ENCODE measurements at places on chromosomes 6 and 20.

- DNase-seq = no peak
Observed at GRCh38 chr20:49380337-49380780, 102.1 kb downstream of the KCNB1 start.

- DNase-seq = no peak
Observed at GRCh38 chr20:63081831-63082230, 75.1 kb upstream of the BHLHE23 start.

DNA sequence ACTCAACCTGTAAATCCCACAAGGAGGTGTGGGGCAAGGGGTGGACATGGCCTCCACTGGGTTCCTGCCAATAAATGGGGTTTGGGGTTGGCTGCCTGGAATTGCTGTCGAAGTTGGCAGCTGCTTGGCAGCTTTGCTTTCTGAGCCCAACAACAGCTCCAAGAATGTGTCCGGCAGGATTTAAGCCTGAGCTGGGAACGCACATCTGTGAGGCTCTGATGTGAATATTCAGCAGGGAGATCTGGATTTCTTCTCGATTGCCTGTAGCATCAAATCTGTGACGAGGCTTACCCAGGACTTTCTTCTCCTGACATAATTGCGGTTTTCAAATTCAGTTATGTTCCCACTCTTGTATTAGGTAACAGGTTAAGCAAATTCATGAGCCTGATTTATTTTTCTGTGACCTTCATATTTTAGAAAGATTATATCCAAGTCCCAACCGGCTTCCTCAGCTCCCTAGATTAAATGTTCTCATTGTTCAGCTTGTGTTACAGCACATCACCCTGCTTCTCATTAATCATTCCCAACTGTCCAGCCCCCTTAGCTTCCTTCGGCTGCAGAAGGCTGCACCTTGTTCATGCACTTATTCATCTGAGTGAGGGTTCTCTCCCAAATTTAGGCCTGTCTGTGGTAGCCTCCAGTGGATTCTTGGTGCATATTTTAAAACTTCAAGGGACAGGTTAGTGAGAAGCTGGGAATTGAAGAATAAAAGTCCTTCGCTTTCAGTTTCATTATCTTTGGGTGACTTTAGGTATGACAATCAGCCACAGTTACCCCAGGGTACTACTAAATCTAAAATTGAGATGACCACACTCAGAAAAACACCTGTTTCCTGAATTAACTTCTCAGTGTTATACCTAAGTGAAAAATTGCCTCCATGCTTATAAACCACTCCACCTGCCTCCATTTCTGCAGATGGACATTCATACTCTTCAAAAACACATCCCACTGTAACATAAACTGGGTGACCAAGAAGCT lies 310.0 kb downstream of the ESR1 start:
- no peak for DNase-seq

DNA sequence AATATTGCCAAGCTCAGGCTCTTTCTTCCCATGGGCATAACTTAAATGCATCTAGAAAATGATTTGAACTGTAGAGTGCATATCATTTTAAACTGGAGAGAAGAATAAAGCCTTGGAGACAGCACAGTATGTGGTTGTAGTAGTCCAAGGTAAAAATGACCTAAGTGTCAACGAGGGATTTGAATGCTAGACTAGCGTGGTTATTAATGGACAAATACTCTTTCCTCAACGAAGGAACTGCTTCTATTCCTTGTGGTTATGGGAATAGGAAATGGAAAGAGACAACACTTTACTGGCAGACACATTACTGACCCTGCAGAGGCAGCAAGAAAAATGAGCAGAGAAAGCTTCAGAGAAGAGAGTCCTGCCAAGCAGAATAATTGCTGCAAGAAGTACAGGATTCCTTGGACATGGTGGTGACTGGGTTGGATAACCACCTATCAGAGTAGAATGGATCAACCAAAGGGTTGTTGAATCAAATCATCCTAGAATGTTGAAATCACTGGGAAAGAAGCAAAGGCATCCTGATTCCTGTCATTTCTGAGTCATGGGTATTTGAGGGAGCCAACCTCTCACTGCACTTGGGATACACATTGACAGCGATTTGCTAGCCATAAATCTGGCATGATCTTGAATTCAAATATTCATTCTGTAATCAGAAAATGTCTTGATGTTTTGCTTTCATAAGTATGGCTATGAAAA lies 258.1 kb upstream of the EPHA7 start:
- no peak for DNase-seq

DNA sequence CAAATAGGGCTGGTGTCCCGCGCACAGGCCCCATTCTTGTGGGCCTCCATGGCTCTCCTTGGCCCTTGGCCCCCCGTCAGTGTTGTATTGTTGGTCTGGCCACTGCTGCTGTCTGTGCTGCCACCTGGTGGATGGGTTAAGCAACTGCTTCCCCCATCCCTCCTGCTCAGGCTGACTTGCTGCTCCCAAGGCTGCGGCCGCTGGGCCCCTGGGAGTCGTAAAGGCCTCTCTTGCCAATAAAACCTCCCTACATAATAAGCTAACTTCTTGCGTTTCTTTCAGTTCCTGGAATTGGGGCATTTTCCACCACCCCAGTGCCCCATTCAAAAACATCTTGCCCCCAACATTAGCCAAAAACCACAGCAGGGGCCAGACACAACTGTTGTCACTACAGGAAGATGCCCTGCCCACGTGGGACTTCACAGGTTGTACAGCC lies 27.1 kb downstream of the CD83 start:
- peak; percentile 39 for DNase-seq
